ENCODE measurements at places on chromosomes 7 and 10. TPM values are rescaled to one million over a fixed set of nuclear protein-coding genes. Genes with fewer than 3 reads are reported as not detected.

Gene NXPH1
- polyA plus RNA-seq: not detected

Gene RPEL1
- polyA plus RNA-seq: 0.20 TPM

Gene SLC39A12
- not detected for polyA plus RNA-seq

Gene CFAP58
- polyA plus RNA-seq: 0.35 TPM

Gene WDR86
- polyA plus RNA-seq: 0.15 TPM

Gene KEL
- polyA plus RNA-seq: 0.09 TPM

Gene CREB3L2
- 57.8 TPM for polyA plus RNA-seq

Gene GARIN1A
- 0.47 TPM for polyA plus RNA-seq

Gene C7orf33
- polyA plus RNA-seq: not detected

Gene GPR15LG
- polyA plus RNA-seq: not detected

Gene NPFFR1
- polyA plus RNA-seq: not detected

Gene ZNF722
- not detected for polyA plus RNA-seq

Gene PTTG1IP2
- not detected for polyA plus RNA-seq

Gene CLCN1
- polyA plus RNA-seq: not detected

Gene GIMAP8
- not detected for polyA plus RNA-seq

Gene GFRA1
- polyA plus RNA-seq: 7.5 TPM

Gene MGAM2
- not detected for polyA plus RNA-seq
